ENCODE measurements at places on chromosomes 1 and 21. TPM values are rescaled to one million over a fixed set of nuclear protein-coding genes. Genes with fewer than 3 reads are reported as not detected.

DNA sequence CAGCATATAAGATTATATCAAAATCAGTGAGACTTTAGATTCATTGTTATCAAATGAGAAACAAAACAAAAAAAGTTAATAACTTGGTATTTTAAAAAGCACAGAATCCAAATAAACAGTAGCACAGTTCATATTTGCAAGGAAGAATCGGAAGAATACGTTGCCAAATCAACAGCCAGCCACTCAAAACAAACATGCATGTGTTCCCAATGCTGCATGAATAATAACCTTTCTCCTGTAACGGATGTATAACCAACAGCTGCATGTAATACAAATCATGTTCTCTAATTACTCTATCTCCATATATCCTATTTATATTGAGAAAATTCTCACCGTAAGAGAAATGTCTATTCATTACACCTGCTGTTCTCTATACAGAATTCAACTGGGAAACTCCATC is 98.9 kb upstream of the FOXD3 start:
- H3K36me3 ChIP-seq, result no peaks in the 10 kb centered on the region
- no peak overlapping the region for H3K27ac ChIP-seq
- H3K27me3 ChIP-seq, result no peaks in the 10 kb centered on the region
- no peak overlapping the region for H3K4me3 ChIP-seq

DNA sequence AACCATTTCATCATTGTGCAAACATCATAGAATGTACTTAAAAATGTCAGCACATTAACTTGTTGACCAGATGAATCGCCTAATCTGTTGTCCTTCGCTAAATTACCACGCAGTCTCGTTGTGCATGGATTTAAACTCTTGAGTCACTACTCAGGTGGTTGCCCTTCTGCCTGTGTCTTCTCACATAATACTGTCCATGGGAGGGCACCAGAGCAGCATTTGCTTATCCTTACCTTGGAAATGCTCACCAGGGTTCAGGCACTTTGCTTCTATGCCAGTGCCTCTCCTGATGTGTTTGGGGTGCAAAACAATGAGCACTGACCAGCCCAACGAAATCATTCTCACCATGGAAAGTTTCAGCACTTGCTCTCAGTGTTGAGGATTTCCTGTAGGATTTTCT is 559.9 kb downstream of the RWDD3 start:
- H3K36me3 ChIP-seq, result no peaks in the 10 kb centered on the region
- DNase-seq, result no peak
- no peak overlapping the region for H3K27ac ChIP-seq
- H3K27me3 ChIP-seq, result no peaks in the 10 kb centered on the region
- H3K4me1 ChIP-seq, result no peaks in the 10 kb centered on the region

DNA sequence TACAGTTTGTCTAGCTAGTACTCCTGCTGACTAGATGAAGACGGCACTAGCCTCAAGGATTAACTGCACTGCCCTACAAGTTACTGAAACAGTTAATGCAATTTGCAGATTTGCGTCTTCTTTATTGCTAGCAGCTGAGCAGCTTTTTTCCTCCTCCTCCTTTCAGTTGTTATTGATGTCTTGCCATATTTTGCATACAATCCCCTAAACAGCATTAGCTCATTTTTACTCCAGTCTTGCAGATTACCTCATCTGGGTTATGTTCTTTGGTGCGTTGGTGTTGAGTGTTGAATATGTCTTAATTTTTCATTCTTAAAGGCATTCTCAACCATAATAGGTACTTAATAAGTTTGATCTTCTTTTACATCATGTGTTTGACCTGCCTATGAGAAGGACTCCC is 363.4 kb upstream of the LYPLAL1 start:
- no peak overlapping the region for H3K27ac ChIP-seq
- H3K36me3 ChIP-seq, result no peaks in the 10 kb centered on the region
- DNase-seq, result no peak
- no peak overlapping the region for H3K4me3 ChIP-seq
- no peaks in the 10 kb centered on the region for H3K4me1 ChIP-seq

GRCh38 chr1:29851691-29852090 is 615.4 kb downstream of the PTPRU start:
- H3K4me1 ChIP-seq, result no peaks in the 10 kb centered on the region
- H3K4me3 ChIP-seq, result no peak overlapping the region
- H3K27me3 ChIP-seq, result peaks cover 6% of the 10 kb centered on the region
- no peak for DNase-seq
- H3K27ac ChIP-seq, result no peak overlapping the region

DNA sequence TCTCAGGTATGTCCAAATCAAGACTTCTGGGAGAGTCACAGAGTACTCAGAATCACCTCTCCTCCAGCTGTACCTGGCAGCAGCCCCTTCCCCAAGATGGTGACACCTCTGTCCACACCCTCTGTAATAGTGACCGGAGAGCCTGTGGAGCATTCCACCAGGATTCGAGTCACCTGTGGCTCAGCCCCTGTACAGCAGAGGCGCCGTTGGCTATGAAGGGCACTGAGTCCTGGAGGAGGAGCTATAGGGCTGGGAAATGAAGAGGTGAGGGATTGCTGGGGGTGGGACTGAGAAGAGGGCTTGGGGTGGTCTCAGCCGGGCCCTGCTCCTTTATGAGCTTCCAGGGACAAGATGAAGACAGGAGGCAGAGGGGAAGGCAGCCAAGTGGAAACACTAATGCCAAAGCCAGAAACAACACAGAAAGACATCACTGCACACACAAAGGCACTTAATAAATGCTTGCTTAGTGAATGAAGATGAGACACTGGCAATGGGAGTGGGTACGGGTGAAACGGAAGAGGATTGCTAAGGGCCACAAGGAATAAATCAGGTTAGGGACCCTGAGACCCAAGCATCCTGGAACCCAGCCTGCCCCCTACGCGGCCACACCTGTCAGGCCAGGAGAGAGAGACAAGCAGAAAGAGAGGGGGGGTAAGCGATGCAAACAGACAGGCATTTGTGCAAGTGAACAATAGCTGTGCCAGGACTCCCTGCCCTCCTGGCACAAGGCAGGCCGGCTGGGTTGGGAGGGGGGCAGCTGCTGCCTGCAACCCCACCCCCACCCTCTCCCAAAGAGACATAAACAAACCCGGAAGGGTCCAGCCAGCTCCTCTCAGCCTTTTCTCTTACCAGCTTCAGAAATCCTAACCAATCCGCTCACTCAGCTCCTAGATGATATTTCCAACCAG is 3.9 kb downstream of the ARHGEF2 start:
- peak overlapping the region; percentile 88 for H3K4me3 ChIP-seq
- H3K36me3 ChIP-seq, result no peaks in the 10 kb centered on the region
- H3K4me1 ChIP-seq, result peaks cover 77% of the 10 kb centered on the region
- H3K27me3 ChIP-seq, result no peaks in the 10 kb centered on the region

- H3K4me1 ChIP-seq, result no peaks in the 10 kb centered on the region
- H3K27me3 ChIP-seq, result no peaks in the 10 kb centered on the region
- H3K4me3 ChIP-seq, result no peak overlapping the region
- no peak overlapping the region for H3K27ac ChIP-seq
- DNase-seq, result no peak
Measured at GRCh38 chr21:38243732-38244406, 12.9 kb upstream of the KCNJ15 start.

DNA sequence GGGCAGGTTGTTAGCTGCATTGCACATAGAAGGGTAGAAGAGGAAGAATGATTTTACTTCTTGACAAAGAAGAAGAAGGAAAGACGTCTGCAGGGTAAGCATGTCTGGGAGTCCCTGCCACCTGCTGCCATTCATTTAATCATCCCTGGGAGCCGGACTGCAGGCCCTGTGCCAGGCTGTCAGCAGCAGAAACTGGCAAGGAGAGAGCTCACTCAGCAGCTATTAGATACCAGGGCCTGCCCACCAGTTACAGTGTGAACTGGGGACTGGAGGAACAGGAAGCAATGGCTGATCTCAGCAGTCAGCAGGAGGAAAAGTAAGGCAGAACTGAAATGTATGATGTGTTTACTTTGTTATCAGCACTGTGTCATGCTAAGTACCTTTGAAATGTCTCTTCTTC is 75.7 kb upstream of the C1orf87 start:
- H3K27me3 ChIP-seq, result no peaks in the 10 kb centered on the region
- no peak overlapping the region for H3K4me3 ChIP-seq
- peak; percentile 84 for DNase-seq
- no peaks in the 10 kb centered on the region for H3K36me3 ChIP-seq

GRCh38 chr1:145983960-145984830 is 12.2 kb downstream of the TXNIP start:
- DNase-seq, result no peak
- peaks cover 73% of the 10 kb centered on the region for H3K4me1 ChIP-seq
- H3K4me3 ChIP-seq, result peak overlapping the region; percentile 49
- no peaks in the 10 kb centered on the region for H3K27me3 ChIP-seq
- H3K27ac ChIP-seq, result peak overlapping the region; percentile 98

GRCh38 chr1:116825720-116826438 is 71.6 kb downstream of the CD2 start:
- no peak for DNase-seq
- peaks cover 2% of the 10 kb centered on the region for H3K27me3 ChIP-seq
- H3K27ac ChIP-seq, result no peak overlapping the region
- H3K4me3 ChIP-seq, result no peak overlapping the region

DNA sequence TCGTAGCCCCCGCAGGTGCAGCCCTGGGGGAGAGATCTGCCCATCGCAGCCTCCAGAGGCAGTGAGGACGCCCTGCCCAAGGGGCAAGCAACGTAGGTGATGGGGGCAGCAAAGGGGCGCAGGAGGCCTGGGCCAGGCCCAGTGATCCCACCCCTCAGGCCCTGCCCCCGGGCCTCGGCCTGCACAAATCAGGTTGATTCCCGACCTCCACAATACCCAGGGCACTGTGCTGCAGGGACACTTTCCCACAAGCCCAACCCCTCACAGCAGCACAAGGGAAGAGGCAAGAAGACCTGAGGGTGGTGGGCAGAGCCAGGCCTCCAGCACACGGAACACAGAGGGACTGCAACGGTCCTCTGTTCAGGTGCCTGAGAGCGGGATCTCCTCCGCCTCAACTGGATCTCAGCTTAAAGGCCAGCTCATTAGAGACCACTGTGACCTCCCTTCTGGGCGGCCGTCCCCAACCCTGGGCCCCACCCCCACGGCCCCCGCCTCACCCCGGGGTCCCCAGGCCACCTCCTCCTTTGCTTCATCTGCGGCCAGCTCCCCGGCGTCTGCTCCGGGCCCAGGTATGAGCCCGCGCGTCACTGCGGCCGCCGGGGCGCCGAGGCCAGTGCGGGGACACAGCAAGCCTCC is 812 bp upstream of the ARF1 start:
- H3K4me1 ChIP-seq, result peaks cover 36% of the 10 kb centered on the region
- peak overlapping the region; percentile 99 for H3K4me3 ChIP-seq
- H3K27ac ChIP-seq, result peak overlapping the region; percentile 100
- no peaks in the 10 kb centered on the region for H3K27me3 ChIP-seq
- H3K36me3 ChIP-seq, result no peaks in the 10 kb centered on the region

DNA sequence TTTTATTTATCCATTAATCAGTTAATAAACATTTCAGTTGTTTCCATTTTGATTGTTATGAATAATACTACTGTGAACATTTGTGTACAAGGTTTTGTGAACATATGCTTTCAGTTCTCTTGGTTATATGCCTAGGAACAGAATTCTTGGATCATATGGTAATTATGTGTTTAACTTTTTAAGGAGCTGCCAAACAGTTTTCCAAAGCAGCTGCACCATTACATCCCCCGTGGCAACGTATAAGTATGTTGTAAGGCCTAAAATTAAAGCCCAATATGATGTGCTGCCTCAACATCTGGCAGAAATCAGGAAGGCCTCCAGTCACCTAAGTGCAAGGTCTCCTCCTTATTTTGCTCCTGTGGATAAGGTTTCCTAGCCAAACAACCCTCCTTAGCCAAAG is 235.6 kb upstream of the CACYBP start:
- H3K4me3 ChIP-seq, result no peak overlapping the region
- H3K36me3 ChIP-seq, result no peaks in the 10 kb centered on the region
- no peak for DNase-seq
- H3K4me1 ChIP-seq, result no peaks in the 10 kb centered on the region
- no peaks in the 10 kb centered on the region for H3K27me3 ChIP-seq

DNA sequence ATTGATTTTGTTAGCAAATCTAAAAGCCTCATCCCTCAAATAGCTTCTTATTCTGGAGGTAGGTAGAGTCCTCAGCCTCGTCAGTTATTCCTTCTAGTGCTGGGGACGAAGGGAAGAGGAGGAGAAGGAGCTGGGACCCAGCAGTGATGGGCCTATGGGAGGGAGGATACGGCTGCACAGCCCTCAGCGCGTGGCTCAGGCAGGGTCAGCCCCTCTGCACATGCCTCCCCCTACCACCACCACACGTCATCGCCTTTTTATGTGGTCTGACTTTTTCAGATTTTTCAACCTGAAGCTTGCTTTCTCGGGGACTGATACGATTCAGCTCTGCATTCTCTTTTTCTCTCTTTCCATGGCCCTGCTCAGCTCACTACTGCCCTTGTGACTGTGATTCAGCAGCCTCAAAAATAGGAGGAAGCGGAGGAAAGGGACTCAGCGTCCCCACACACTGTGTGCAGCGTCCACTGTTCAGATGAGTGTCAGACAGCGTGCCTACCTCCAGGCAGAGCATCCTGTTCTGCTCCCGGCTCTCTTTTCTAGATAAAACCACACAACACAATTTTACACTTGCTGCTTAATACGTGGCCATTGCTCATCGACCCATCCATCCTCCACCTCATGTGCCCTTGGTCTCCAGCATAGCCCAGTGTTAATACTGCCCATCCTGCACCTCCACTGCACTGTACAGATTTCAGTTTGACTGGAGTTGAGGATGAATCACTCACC is 827 bp downstream of the OR2B11 start:
- no peaks in the 10 kb centered on the region for H3K4me1 ChIP-seq
- H3K27ac ChIP-seq, result no peak overlapping the region

GRCh38 chr1:170149241-170149640 is 3.5 kb downstream of the NTMT2 start:
- DNase-seq, result no peak
- no peaks in the 10 kb centered on the region for H3K4me1 ChIP-seq
- H3K36me3 ChIP-seq, result no peaks in the 10 kb centered on the region
- H3K27ac ChIP-seq, result no peak overlapping the region
- H3K4me3 ChIP-seq, result no peak overlapping the region
- H3K27me3 ChIP-seq, result no peaks in the 10 kb centered on the region

DNA sequence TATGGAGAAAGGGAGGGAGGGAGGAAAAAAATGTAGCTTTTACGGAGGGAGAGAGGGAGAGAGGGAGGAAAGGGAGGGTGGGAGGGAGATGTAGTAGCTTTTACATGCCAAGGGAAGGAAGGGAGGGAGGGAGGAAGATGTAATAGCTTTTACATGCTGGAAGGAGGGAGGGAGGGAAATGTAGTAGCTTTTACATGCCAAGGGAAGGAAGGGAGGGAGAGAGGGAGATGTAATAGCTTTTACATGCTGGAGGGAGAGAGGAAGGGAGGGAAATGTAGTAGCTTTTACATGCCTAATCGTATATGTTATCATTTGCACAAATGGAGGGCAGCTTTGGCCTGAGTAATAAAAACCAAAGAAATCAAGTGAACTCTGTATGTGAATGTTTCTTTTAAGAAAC is 35.6 kb downstream of the EEIG2 start:
- H3K27me3 ChIP-seq, result no peaks in the 10 kb centered on the region
- H3K27ac ChIP-seq, result no peak overlapping the region
- no peak overlapping the region for H3K4me3 ChIP-seq
- DNase-seq, result no peak
- H3K36me3 ChIP-seq, result no peaks in the 10 kb centered on the region

The CFAP74 gene
- not detected for total RNA-seq

The MPL gene
- total RNA-seq, result 0.11 TPM
